MCF 10A (cell line): ENCODE measurements at places on chromosomes 13 and 19. TPM values are rescaled to one million over a fixed set of nuclear protein-coding genes. Genes with fewer than 3 reads are reported as not detected.

DNA sequence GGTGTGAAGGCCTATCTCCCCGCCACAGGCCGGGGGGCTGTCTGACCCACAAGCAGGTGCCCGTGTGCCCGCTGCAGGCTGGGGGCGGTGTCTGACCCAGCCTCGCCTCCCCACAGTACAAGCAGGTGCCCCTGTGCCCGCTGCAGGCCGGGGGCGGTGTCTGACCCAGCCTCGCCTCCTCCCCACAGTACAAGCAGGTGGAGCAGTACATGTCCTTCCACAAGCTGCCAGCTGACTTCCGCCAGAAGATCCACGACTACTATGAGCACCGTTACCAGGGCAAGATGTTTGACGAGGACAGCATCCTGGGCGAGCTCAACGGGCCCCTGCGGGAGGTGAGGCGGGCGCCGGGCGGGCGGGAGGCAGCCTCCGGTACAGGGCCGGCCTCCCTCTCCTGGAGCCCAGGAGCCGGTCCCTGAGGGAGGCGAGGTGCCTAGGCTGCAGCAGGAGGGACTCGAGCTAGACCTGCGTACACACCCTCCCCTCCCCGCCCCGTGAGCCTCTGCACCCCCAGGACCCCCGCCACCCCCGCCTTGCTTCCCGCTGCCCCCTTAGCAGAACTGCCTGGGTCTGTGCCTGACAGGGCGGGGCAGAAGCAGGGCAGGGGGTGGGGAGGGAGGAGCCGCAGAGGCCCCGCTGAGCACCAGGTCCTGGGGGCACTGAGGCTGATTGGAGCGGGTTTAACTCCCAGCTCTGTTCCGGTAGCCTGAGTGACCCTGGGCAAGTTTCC lies 20.6 kb downstream of the HCN2 start:
- no peak for DNase-seq

GRCh38 chr19:22603518-22604440 lies 30.3 kb upstream of the ZNF492 start:
- no peak for DNase-seq

DNA sequence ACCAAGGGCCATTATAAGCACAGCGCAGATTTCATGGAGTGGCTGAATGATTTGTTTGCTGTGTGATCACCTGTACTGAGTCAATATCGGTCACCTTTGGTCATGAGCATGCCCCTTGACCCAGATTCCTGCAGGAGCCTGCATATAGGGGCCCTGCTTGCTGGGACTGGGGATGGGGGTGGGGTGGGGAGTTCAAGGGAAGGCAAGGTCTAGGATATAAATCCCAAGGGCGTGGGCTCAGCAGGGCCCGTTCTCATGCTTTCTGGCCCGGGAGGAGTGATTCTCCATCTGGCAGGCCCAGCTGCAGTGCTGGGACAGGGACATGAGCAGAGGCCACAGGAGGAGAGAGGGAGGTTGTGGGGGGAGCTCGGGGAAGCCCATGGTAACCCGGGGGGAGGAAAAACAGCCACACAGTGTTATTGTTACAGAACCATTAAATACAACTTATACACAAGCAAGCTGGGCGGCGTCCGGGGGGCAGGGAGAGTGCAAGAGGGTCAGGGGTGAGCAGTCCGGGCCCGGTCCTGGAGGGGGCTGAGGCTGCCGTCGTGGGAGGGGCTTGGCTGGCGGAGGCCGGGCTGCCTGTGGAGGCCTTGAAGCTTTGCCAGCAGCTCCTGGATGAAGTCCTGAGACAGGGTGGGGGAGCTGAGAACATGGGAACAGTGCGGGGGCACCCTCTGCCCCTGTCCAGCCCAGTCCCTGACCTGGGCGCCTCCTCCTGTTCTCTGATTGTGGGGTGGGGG lies 5.2 kb downstream of the PPP1R14A start:
- no peak for DNase-seq

DNA sequence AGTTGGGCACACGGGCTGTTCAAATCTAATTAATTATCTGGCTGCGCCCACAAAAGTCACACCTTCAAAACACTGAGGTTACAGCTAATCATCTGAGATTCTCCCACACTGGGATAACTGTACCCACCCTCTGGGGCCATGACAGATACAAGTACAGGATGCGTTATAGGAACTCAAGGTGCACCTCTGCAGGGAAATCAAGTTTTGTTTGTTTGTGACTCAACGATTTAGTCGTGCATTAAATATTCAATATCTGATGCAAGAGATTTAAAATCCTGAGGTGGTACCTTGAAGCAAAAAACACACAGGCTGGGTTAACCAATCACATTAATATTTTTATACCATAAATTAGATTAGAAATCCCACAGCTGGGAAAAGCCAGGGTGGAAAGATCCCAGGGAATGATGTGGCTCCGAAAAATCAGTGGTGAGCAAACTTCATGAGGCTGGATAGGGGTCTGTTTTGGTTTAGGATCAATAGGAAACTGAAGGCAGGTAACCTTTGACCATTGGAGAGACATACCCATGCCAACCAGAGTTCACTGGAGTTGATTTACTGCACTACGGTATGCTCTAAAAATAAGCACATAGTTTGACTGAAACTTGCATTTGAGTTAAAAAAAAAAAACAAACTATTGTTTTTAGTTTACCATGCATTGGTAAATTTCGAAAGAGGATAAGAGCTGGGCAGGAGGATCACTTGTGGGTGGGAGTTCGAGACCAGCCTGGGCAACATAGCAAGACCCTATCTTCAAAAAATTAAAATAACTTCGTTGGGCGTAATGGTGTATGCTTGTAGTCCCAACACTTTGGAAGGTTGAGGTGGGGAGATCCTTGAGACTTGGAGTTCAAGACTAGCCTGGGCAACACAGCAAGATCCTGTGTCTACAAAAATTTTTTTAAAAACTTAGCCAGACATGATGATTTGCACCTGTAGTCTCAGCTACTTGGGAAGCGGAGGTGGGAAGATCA lies 23.9 kb upstream of the CEBPG start:
- no peak for DNase-seq

GRCh38 chr13:68304286-68304893 lies 1074.3 kb upstream of the PCDH9 start:
- DNase-seq: peak; percentile 62

DNA sequence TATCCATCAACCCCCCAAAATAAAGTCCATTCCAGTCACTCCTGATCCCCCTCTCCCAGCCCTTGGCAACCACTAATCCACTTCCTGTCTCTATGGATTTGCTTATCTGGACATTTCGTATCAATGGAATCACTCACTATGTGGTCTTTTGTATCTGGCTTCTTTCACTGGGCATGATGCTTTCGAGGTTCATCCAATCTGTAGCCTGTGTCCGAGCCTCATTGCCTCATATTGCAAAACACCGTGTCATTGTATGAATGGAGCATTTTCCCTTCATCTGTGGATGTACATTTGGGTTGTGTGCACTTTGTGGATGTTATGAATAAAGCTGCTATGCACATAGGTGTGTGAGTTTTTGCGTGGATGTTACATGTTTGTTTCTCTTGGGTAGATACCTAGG lies 1.4 kb upstream of the FZR1 start:
- DNase-seq: no peak

DNA sequence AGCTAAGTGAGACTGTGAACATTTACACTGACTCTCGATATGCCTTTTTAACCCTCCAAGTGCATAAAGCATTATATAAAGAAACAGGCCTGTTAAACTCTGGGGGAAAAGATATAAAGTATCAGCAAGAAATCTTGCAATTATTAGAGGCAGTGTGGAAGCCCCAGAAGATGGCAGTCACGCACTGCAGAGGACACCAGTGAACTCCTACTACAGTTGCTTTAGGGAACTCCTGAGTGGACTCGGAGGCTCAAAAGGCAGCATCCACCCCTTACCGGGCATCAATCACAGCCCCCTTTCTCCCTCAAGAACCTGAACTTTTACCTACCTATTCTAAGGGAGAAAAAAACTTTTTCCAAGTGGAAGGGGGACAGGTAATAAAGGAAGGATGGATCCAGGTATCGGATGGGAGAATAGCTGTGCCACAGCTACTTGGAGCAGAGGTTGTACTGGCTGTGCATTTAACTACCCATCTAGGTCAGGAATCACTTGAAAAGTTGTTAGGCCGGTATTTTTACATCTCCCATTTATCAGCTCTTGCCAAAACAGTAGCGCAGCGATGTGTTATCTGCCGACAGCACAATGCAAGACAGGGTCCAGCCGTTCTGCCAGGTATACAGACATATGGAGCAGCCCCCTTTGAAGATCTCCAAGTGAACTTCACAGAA lies 80.1 kb downstream of the ZNF486 start:
- DNase-seq: no peak

DNA sequence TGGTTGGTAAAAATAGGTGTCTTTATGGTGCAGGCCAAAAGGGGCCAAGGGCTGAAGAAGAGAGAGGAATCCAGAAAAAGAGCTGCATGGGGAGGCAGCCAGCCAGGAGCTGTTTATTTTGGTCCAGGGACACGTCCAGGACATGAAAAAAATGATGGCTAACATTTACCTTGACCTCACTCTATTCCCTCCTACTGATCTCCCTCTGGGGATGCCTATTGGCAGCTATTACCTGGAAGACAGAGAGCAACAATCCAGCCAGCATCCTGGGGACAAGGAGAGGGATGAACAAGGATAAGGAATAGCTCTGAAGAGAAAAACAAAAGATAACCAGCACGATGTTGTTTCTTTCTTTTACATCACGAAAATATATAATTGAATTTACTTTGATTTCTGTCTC lies 1599.6 kb downstream of the SLITRK5 start:
- DNase-seq: no peak

DNA sequence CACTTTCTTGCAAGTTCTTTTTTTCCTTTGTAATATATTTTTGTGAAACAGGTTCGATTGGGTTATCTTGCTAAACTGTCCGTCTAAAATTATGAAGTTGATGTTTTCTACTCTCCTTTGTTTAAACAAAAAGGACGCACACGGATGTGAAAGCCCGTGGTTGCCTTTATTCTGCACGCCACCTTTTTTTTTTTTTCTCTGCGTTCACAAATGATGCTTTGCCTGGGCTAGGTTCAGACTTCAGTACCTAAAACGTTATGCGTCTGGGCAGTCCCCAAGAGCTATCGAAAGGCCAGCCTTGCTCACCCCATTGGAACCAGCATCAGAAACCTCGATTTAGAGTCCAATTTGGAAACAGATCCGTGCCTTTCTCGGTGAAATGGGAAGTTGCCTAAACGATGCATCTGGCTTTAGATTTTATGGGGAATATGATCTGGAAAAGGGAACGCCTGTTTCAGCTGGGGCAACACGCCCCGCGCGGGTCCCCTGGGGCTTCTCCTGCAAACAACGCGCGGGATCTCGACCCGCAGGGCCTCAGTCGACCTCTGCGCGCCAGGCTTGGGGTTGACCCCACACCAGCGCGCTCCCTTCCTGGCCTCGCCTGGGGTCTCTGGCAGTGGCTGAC lies 113.9 kb downstream of the KCNRG start:
- DNase-seq: no peak

GRCh38 chr19:16226184-16226591 lies 28.5 kb downstream of the AP1M1 start:
- no peak for DNase-seq

GRCh38 chr13:97224544-97225300 lies 2.6 kb downstream of the MBNL2 start:
- peak; percentile 38 for DNase-seq

- no peak for DNase-seq
Measured at GRCh38 chr13:49213997-49214916, 5.9 kb upstream of the MLNR start.

DNA sequence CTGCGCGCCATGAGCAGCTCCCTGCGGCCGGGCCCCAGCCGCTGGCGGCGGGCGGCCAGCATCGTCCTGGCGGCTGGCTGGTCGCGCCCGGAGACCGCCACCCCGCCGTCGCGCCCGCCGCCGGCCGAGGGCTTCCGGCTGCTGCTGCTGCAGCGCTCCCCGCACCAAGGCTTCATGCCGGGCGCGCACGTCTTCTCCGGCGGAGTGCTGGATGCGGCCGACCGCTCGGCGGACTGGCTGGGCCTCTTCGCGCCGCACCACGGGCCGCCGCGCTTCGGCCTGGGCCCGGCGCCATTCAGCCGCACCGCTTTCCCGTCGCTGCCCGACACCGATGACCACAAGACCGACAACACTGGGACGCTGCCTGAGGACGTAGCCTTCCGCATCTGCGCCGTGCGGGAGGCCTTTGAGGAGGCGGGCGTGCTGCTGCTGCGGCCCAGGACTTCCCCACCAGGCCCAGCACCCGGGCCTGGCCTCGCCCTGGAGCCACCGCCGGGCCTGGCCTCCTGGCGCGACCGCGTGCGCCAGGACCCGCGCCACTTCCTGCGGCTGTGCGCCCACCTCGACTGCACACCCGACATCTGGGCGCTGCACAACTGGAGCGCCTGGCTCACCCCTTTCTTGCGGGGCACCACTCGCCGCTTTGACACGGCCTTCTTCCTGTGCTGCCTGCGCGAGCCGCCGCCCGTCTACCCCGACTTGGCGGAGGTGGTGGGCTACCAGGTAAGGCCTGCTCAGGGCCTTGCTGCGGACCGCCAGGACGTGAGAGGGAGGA lies 518 bp downstream of the NUDT19 start:
- DNase-seq: peak; percentile 67

GRCh38 chr19:46786236-46787039 lies 2.0 kb downstream of the SLC1A5 start:
- peak; percentile 92 for DNase-seq

GRCh38 chr13:63690672-63691071 lies 2275.0 kb upstream of the PCDH20 start:
- DNase-seq: no peak

DNA sequence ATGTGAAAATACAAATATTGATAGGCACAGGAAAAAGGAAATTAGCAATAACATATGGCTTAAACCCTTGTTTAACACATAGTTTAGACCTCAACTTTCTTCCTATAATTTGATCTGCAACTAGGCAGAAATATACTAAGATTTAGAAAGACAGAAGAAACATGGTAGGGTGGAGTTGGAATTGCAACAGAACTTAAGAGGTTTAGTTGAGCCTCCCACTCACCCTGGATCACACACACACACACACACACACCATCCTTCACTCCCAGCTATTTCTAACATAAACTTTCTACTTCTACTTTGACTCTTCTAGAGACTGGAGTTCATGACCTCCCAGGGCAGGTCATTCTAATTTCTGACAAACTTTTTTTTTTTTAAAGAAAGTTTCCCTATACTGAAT lies 47.4 kb downstream of the FLT3 start:
- DNase-seq: no peak

- DNase-seq: peak; percentile 30
Measured at GRCh38 chr13:67438465-67438864, 208.3 kb upstream of the PCDH9 start.

DNA sequence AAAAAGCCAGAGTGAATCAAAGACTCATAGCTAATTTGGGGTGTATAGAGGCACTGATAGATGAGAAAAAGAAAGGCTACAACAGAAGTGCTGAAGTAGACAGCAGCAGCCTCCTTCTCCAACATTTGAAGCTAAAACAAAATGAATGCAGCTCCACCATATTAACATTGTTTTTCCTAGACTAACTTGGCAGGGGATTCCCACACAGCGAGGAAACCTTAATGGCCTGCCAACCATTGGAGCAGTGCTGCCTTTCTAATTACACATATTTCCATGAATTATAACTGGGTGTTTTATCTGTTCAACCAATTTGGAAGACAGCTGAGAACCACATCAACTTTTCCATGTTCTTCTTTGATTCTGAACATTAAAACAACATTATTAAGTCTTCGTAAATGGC lies 478.6 kb downstream of the LIG4 start:
- DNase-seq: no peak

- no peak for DNase-seq
Measured at GRCh38 chr13:97113231-97114001, 108.7 kb upstream of the MBNL2 start.

Gene ZNF729
- not detected in 2 replicates for total RNA-seq

Gene LAIR1
- not detected in 2 replicates for total RNA-seq

Gene SELENOV
- not detected in 2 replicates for total RNA-seq

Gene TBXA2R
- total RNA-seq: not detected in 2 replicates

Gene ZSWIM9
- 4.8 and 5.5 TPM in 2 replicates for total RNA-seq

Gene GGN
- total RNA-seq: 0.27 and 1.4 TPM in 2 replicates

Gene TNFRSF19
- total RNA-seq: not detected in 2 replicates

Gene PRSS57
- not detected in 2 replicates for total RNA-seq

Gene NAXD
- 27.7 and 28.3 TPM in 2 replicates for total RNA-seq

Gene CLDN10
- total RNA-seq: not detected in 2 replicates
